Activated CD4-positive, CD25-positive, alpha-beta regulatory T cell treated with anti-CD3 and anti-CD28 coated beads, Interleukin-2, amount 50 U/mL, for 16 hours (primary cell): ENCODE measurements at places on chromosomes 3 and 15.
A peak's percentile ranks its signal among the peaks of the same experiment; 100 is the strongest.

DNA sequence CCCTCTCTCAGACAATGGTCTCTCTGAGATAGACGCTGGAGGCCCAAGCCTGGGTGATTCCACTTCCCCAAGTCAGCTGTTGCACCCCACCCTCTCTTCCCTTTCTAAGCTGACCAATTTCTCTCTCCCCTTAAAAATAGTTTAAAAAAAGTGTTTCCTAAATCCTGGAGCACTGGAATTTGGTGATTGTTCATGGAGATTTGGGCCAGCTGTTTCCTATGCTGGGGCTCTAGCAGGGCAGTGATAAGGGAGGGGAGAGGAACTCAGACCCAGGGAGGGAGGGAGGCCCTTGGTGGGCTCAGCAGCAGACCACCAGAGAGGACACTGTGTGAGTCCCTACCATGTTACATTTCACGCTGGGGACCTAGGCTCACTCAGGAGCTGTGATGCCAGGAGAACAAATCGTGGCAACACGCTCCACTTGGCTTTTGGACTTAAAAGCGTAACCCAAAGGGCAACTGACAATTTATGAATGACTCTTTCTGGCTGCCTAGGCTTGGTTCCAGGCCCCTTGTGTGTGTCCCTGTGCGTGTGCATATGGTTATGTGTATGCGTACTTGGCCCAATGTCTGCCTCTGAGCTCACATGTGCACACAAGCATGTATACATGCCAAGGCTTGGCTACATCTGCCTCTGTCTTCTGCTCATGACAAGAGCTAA is 59.8 kb upstream of the INSYN1 start:
- no peak for DNase-seq

DNA sequence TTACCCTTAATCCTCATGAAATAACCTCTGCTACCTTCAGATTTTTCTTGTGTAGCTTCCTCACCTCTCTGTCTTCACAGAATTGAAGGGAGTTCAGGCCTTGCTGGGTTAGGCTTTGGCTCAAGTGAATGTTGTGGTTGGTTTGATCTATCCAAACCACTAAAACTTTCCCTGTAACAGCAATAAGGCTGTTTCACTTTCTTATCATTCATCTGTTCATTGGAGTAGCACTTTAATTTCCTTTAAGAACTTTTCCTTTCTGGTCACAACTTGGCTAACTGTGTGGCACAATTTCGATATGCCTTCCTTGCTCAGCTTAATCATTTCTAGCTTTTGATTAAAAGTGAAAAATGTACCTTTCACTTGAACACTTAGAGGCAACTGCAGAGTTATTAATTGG is 129.8 kb downstream of the NR1I2 start:
- no peak for DNase-seq

DNA sequence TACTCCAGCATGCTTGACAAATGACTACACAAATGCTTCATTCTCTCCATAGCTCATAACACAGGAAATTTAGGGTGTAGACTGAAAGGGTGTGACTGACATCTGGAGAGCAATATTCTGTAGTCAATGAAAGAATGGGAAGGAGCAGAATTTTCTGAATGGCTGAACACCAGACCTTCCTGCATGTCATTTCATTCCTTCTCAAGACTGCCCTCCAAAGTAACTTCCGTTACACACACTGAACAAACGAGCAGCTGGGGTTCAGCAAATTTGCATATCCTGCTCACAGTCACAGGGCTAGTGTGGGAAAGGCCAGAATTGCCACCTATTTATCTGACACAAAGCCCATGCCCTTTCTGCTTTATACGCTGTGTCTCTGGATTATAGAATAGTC is 325.0 kb upstream of the CFAP20DC start:
- no peak for DNase-seq

- no peak for DNase-seq
Measured at GRCh38 chr3:28645149-28645548, 296.5 kb upstream of the AZI2 start.

- DNase-seq, result no peak
Measured at GRCh38 chr3:58104151-58104550, 95.9 kb downstream of the FLNB start.

DNA sequence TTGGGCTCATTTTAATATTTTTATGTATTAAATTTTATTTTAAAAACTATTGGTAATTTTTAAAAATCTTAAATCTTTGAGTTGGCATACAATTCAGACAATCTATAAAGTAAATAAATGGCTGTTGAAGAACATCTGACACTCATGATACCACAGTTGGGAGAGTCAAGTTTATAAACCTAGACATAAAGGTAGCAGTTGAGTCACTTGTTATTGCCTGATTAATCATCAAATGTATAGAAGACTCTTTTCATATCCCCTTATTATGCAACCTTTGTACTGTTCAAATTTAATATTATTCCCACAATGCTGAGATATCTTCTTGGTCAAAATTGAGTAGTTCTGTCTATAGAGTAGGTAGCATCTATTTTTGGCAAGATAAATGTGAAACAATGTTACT is 19.6 kb downstream of the PAQR9 start:
- DNase-seq, result no peak

DNA sequence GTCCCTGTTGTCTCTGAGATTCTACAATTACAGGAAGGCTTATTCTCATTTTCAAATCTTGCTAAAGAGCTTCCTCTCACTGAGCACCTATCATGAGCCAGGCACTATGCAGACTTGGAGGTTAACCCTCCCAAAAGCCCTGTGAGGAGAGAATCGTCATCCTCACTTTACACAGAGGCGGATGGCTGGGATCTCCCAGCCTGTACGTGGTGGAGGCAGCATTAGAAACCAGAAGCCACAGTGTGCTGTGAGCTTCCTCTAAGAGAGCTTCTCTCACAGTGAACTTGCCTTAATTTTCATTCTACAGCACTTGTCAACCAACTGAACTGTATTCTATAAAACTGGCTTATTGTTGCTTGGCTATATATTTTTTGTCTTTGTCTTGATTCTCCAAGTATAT is 6.1 kb upstream of the DGKG start:
- no peak for DNase-seq

DNA sequence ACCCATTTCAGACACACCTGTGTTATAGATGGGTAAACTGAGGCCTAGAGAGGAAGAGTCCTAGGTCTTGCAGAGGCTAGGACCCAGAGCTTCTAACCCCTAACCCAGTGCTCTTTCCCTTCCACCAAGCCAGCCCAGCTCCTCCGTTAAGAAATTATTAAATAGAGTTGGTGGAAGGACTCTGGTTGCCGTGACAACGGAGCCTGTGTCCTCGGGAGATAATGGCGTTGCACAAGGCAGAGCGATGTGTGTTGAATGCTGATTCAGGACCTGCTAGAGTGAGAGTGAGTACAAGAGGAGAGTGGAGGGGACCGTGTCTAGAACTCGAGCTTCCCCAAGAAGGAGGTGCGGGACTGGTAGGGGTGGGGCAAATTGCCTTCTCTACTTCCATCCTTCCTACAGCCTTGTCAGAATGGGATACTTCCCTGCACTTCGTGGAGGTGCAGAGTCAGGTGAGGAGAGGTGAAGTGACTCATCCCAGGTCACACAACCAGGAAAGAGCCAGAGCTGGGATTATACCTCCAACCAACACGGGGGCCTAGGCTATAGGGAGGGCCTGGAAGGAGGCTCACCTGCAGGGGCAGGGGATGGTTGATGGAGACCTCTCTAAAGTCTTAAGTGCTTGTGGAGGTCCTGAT is 8.6 kb downstream of the SLC6A1 start:
- no peak for DNase-seq

- no peak for DNase-seq
Measured at GRCh38 chr15:100338247-100338646, 3.5 kb downstream of the ADAMTS17 start.

DNA sequence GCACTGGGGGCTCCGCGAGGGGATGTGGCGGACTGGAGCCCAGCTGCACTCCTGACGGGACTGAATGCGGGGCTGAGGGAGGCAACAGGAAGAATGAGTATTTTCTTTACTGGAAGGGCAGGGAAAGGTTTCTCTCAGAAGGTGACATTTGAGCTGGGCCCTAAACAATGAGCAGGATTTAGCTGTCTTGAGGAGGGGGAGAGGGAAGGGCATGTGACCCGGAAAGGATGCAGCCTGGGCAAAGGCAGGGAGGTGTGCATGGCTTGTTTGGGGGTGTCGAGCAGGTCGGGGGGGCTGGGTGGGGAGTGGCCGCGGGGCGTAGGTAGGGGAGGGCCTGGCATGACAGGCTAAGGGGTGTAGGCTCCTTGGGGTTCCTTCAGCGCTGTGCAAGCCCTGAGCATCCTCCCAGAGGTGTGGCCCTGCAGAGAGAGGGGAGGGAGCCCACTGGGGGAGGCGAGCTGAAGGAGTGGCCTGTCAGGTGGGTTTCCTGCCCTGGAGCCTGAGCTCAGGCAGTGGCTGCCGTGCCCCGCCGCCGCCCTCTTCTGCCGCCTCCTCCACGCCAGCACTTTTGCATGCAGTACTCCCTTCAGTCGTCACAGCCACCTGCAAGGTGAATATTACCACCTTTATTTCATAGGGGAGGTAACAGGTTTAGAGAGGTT is 17.2 kb upstream of the ANKDD1A start:
- peak; percentile 63 for DNase-seq

DNA sequence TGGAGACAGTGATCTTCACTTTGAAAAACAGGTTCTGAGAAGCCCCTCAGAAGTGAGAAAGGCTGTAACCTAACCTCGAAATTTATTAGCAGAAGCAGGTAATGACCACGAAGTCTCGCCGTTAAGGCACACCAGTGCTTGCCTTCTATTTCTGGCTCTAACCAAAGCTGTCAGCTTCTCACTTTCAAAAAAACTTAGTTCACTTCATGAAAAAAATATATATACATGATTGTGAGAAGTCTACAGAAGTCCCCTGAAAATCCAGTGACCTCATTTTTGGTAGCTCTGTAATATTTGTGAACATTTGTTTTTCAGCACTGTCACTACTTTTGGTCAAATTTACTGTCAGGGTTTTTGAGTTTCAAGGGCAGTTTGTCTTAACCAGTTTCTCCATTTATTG is 19.1 kb upstream of the AKAP13 start:
- no peak for DNase-seq

- no peak for DNase-seq
Measured at GRCh38 chr3:162014284-162014683, 517.7 kb downstream of the OTOL1 start.

GRCh38 chr3:98824256-98824655 is 61.1 kb downstream of the ST3GAL6 start:
- no peak for DNase-seq

- DNase-seq, result no peak
Measured at GRCh38 chr3:78825858-78826215, 942.0 kb downstream of the ROBO1 start.

DNA sequence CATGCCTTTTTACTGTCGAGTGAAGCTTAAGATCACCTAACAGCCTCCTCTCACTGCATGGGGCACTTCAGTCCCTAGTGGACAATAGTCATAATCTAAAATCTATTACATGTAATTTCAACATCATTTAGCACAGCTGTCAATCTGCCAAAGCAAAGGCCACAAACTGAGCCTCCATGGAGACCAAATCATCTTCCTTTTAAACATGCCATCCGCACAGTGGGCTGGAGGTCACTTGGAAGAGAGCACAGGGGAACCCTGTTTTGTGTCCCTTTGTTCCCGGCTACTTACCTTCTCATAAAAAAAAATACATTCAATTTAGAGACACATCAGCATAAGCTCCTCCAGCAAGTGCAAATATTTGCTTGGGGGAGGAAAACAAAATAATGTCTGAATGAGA is 167.3 kb downstream of the SQOR start:
- DNase-seq, result no peak

DNA sequence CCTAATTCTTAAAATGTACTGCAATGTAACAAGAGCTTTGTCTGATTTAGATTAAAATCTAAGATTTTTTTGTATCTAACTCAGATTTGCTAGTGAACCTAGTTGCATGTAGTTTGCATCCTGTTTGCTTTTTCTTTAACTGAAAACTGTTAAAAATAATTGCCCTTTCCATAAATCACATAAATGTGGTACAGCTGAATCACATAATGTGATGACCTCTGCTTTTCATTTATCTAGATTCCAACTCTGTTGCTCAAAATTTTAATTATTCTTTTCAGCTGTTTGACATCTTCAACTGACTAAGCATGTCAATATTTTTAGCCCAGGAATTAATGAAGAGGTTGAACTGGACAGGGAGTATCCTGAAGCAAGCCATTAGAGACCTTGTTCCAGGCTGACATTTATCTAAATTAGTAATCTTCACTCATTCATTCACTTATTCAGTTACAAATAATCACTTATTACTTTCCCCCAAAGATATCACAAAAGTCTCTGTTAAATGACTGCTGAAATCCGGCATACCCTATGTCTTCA is 101.9 kb upstream of the PLXND1 start:
- DNase-seq, result no peak

GRCh38 chr3:116586285-116586944 is 123.2 kb upstream of the TUSC7 start:
- DNase-seq, result no peak

- no peak for DNase-seq
Measured at GRCh38 chr3:62370112-62370857, 3.1 kb downstream of the FEZF2 start.

DNA sequence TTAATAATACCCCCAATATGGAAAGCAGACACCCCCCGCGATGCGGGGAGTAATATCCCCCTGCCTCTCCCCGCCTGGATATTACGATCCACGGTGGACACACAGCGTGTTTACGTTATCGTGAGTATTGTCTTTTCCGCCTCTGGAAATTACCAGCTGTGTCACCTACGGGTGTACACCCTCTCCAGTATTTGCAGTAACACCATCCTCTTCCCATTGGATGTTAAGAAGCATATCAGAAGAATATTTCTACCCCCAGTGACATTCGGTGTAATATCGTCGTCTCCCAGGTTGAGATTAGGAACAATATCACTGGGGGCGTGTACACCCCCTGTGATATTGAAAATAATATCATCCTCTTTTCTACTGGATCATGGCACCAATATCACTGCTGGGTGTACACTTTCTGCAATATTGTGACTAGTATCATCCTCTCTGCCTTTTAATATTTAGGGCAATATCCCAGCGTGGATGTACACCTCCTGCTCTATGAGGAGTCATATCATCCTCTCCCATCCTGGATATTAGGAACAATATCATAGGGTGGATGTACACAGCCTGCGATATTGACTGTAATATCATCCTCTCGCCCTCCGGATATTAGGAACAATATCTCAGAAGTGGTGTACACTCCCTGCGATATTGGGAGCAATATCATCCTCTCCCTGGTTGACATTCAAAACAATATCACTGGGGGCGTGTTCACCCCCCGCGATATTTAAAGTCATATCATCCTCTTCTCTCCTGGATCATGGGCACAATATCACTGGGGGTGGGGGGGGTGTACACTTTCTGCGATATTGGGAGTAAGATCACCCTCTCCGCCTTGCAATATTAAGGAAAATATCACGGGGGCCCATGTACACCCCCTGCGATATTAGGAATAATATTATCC is 20.3 kb upstream of the BMF start:
- no peak for DNase-seq

DNA sequence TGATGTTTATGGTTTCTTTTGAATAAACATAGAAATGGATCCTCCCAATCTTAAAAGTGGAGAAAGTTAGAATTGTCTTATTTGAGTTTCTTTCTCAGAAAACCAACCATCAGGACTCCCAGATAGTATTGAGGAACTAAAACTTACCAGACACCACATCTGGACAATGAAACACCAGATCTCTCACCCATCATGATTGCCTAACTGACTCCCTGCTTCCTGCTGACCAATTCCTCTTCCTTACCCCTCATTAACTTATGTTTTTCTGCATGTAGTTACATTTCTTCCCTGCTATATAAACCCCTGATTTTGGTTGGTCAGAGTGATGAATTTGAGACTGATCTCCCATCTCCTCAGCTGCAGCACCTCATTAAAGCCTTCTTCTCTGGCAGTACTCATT is 242.0 kb upstream of the SETMAR start:
- DNase-seq, result no peak
